ENCODE measurements at places on chromosomes 5 and 9. TPM values are rescaled to one million over a fixed set of nuclear protein-coding genes. Genes with fewer than 3 reads are reported as not detected.
A peak's percentile ranks its signal among the peaks of the same experiment; 100 is the strongest.

FOXD4L3 gene
- total RNA-seq: not detected

SH2D3C gene
- total RNA-seq: 18.2 TPM

PCDHB11 gene
- 0.73 TPM for total RNA-seq

MARCOL gene
- total RNA-seq: not detected

ADAMTS16 gene
- 0.05 TPM for total RNA-seq

ARID3C gene
- total RNA-seq: not detected

SLC23A1 gene
- not detected for total RNA-seq

SNX24 gene
- 13.1 TPM for total RNA-seq

DNA sequence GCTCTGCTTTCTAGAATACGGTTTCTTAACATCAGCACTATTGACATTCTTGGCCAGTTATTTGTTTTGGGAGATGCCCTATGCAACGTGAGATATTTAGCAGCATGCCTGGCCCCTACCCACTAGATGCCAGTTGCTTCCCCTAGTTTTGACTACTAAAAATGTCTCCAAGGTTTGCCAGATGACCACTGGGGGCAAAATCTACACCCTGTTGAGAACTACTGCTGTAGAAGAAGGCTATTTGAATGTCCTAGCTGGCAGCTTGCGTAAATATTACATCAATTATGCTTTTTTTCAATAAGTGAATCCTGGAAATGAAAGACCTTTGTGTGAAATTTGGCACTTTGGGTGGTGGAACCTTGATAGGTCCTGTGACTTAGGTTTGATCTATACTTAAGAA is 5.0 kb downstream of the NCBP1 start:
- DNase-seq: no peak

DNA sequence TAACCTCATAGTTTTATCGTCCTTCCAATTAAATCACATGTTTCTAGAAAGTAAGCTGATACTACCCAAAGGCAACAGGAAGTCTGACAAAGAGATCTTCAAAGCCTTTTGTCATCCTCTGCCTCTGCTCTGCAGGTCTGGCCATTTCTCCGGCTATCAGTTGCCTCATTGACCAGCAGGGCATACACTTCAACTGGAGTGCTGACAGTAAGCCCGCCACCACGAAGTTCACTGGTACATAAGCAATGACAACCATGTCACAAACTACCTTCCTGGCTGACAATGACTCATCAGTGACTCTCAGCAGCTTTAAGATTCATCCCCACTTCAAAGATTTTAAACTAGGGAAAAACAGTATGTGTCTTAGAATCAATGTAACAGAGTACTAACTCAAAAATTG is 20.6 kb downstream of the SPTLC1 start:
- no peak for DNase-seq

GRCh38 chr5:117733051-117733450 is 1158.4 kb upstream of the SEMA6A start:
- no peak for DNase-seq

GRCh38 chr5:179242676-179243075 is 102.6 kb downstream of the ADAMTS2 start:
- DNase-seq: no peak

GRCh38 chr5:106171132-106171531 is 1499.6 kb downstream of the EFNA5 start:
- DNase-seq: no peak

GRCh38 chr9:2015581-2016407 is 647 bp downstream of the SMARCA2 start:
- DNase-seq: peak; percentile 80

DNA sequence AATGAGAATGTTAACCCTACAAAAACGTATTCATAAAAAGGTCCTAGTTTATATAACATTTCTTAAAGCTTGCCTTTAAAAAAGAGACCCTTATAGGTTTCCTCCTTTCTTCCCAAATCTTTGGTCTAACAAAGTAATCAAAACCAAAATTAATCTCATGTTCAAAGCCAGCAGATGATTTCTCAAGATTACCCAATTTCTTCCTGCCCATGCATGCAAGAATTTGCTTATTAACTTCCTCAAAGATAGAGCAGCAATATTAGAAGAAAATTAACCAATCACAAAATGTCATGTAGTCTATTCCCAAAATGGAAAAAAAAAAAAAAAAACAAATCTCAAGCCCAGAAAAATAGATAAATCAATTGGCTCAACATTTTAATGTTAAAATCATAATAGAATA is 114.9 kb downstream of the MLLT3 start:
- DNase-seq: no peak

DNA sequence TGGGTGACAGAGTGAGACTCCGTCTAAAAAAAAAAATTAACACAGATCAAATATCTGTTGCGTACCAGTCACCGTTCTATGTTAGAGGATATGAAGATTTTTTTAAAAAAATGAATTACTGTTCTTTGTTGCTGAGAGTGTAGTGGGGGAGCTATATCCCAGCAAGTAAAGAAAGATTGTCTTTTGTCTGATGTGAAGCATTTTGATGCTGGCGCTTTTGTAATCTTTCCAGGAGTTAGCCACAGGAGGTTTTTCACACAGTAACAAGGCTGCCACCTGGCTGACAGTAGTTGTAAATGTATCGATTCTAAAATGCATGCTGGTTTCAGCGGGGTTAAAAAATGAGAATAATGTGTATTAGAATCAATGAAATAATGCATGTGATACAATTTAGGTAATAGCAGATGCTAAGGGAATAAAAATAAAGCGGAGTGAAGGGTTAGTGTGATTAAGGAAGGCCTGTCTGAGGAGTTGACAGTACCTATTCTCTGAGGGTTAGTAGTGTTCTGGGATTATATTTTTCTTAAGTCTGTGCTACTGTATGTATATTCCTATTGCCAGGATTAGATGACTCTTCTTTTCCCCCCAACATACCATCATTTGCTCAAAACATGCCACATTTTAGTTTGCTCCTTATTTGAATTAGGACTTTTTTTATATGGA is 3.4 kb downstream of the LMNB1 start:
- no peak for DNase-seq

- DNase-seq: no peak
Measured at GRCh38 chr9:16627521-16627920, 242.9 kb downstream of the BNC2 start.

GRCh38 chr9:14346231-14346791 is 32.4 kb upstream of the NFIB start:
- DNase-seq: peak; percentile 55

- DNase-seq: no peak
Measured at GRCh38 chr5:53041071-53041692, 52.0 kb downstream of the ITGA2 start.

DNA sequence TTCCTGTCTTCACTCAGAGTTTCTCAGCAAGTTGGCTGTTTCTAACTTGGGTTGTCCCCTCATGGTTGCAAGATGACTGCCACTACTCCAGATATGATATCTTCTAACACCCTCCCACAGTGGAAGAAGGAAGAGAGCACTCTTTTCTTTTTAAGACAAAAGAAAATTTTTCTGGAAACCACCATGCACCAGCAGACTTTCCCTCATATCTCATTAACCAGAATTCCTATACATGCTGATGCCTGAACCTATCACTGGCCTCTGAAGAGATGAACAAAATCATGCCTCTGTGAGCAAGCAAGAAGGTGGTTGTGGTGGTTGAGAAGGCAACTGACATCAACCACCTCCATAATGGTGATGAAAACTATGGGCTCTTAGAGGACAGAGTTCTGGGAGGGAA is 56.8 kb downstream of the FEM1C start:
- no peak for DNase-seq

DNA sequence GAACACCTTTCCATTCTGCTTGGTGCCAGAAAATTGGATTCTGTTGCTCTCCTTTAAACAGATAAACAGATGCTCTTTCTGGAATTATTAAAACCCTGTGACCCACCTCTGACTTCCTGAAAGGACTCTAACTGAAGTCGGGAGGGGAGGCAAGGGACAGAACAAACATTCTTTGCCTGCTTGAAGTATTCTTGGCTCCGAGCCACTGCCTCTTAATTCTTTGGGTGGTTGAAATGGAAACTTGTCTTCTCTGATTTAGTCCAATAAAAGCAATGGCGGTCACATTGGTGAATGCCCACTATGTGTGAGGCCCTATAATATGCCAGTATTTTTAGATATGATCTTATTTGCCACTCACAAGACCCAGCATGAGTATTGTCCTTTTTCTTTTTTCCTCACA is 236.8 kb downstream of the SLIT3 start:
- no peak for DNase-seq

GRCh38 chr5:83331842-83332241 is 139.7 kb upstream of the VCAN start:
- no peak for DNase-seq

GRCh38 chr9:17462869-17463464 is 115.9 kb upstream of the SH3GL2 start:
- no peak for DNase-seq

- no peak for DNase-seq
Measured at GRCh38 chr5:147349241-147349640, 114.4 kb downstream of the STK32A start.

DNA sequence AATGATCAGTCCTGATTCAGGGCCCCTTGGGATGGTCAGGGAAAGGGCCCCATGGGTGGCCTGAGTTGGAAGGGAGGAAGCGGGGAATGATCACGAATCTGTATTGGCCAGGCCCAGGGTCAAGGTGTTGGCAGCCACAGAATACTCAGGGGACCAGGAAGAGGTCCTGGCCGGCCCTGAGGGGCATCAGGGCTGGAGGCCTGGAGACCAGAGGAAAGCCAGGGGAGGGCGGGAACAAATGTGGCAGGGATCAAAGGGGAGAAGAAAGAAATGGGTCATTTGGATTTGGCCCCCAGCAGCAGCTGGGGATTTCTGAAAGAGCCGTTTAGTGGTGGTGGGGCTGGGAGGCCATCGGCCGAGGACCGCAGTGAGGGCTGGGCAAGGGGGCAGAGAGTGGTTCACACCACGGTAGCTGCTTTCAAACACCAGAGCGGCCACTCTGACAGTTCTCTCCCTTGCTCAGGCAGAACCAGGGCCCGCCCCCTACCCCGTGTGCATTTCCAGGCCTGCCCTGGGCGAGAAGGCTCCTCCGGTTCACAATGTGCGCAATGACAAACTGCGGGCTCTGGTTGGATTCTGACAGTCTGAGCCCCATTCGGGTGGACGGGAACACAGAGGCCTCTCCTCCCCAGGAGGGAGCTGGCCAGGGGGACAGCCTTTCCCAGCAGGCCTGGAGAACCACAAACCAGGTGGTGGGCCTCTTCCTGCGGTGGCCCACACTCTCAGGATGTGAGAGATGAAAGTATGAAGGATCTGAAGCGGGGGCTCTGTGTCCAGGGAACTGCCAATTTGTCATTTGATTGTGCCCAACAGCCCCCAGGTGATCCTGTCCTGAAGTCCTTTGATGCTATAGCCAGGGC is 220.3 kb upstream of the IER5L start:
- peak; percentile 19 for DNase-seq

DNA sequence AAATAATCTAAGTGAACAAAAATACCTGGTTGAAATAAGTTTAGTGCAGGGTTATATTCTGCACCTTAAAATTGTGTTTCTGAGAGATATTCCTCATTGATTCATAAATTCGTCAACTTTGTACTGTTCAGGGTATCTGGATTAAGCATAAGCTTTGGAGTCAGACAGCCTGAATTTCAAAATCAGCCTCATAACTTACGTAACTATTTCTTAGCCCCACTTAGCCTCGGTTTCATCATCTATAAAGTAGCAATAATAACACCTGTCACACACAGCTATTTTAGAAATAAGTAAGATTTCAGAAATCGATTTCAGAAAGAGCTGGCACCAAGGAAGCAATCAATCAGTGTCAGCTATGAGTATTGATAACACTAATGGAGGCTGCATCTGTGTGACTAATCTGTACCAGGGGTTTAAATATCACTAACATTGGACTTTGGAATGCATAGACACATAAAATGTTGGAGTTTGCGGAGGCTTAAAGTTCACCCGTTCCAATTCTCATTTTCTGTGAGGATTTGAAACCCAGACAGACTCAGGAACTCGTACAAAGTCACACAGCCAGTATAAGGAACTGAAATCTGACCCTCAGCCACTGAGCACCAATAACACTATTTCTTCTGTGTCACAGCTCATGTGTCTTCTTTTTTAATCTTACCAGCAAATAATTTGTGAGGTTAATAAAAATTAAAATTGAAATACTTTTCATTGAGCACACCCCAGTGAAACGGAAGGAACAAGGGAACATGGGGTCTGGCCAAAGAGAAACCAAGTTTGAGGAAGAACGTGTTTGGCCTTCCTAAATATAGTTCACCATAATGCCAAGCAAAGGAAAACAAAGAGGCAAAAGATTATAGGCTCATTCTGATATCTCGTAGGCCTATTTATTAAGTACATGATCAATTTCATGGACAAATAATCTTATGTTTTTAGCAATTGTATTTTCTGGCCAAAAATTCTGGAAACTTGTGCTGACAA is 194.4 kb upstream of the PTGER4 start:
- no peak for DNase-seq

DNA sequence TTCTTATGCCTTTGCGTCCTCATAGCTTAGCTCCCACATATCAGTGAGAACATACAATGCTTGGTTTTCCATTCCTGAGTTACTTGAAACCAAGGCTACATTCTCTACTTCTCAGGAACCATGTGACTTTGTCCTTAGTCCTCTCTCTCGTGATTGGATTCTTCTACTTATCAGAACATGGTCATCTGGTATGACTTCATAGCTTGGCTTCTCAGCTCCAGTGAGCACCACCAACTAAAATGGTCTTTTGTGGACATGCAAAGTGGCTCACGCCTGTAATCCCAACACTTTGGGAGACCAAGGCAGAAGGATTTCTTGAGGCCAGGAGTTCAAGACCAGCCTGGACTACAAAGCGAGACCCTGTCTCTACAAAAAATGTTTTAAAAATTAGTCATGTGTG is 81.2 kb upstream of the NIPBL start:
- no peak for DNase-seq

DNA sequence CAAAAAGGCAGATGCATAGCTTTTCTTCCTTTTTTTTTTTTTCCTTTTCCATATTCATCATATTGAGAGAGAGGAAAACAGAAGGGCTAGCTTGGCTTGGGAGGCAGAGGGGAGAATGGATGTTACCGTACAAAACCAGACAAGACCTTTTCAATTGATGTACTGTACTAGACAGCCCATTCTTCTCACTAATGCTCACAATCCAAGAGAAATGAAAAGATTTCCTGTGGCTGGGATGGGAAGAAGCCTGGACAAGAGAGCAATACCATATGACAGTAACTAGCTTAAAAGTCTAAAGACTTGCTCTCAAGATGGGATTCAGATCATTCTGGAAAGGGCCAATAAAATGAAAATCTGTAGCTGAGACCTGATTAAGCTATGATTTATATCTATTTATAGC is 3.4 kb downstream of the CEMIP2 start:
- no peak for DNase-seq

DNA sequence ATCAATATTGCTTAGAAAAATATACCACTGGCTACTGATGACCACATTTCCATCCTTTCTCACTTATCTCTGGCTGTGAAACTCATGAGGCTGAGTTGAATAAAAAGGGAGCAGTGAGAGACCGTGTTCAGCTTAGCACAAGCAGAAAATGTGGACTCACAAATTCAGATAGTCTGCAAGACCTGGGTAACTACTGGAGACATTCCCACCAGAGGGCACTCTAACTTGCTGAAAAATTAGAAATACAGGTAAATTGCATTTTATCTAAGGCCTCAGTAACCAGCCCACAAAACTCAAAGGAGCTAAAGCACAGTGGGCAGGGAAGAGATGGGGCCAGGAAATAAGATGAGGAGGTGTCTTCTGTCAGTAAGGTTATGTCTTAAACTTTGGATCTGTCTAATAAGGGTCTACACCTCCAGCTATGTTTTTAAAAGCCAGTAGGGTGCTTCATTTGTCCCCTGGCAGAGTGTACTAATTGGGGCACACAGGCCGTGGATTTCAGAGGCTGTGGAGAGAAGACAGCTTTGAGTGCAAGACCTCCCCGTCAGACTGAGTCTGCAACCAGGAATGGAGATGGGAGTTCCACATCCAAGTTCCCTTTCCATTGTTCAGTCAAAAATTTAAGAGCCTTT is 8.7 kb upstream of the NDUFB6 start:
- DNase-seq: no peak

Data from Right ventricle myocardium superior (tissue), 1 donor.